ENCODE measurements at places on chromosomes 2 and 18. TPM values are rescaled to one million over a fixed set of nuclear protein-coding genes. Genes with fewer than 3 reads are reported as not detected.

- no peak for ATAC-seq
Measured at GRCh38 chr2:241619597-241620418, 17.1 kb downstream of the THAP4 start.

- no peak for ATAC-seq
Measured at GRCh38 chr2:237588044-237588696, 2.4 kb downstream of the RAB17 start.

- ATAC-seq = no peak
Measured at GRCh38 chr2:234497594-234498235, 834 bp upstream of the ARL4C start.

Gene GMCL1
- 8.3 TPM for total RNA-seq

- ATAC-seq = peak; percentile 67
Measured at GRCh38 chr18:68406761-68407160, 308.1 kb downstream of the TMX3 start.

Gene REG3A
- 0.31 TPM for total RNA-seq

- peak; percentile 86 for ATAC-seq
Measured at GRCh38 chr2:127463155-127463991, 45.1 kb downstream of the PROC start.
